AG09319 (cell line): ENCODE measurements at places on chromosomes 7 and 10.

- DNase-seq: no peak
These were observed 24.8 kb upstream of the NME8 start for GRCh38 chr7:37823557-37823956.

GRCh38 chr10:121128164-121128563 is 277.0 kb downstream of the WDR11 start:
- DNase-seq: no peak

- no peak for DNase-seq
These were observed 40.4 kb downstream of the TAC1 start for GRCh38 chr7:97772045-97772901.

GRCh38 chr7:70582927-70583895 is 548.7 kb upstream of the GALNT17 start:
- no peak for DNase-seq

DNA sequence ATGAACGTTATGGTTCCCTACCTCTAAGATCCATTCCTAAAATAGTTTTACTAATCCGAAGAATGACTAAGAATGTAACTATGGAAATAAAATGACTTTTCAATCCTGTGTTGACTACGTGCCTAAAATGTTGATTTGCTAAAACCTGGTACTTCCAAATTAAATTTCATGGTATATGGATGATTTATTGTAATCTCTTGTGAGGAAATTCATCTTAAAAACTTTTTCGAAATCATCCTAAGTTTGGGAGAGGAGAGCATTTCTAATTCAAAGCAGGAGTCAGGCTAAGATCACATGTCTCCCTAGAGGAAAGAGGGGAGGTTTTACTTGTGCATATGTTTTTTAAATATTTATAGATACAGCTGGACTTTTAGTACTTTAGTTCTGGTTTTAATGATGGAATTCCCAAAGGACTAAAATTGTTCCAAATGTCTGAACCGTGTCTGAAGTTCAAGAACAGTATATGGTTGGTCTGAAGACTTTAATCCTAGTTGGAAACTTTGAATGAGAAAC is 483.9 kb downstream of the AUTS2 start:
- no peak for DNase-seq

- peak; percentile 11 for DNase-seq
These were observed 54.3 kb downstream of the CLIP2 start for GRCh38 chr7:74343281-74344131.

DNA sequence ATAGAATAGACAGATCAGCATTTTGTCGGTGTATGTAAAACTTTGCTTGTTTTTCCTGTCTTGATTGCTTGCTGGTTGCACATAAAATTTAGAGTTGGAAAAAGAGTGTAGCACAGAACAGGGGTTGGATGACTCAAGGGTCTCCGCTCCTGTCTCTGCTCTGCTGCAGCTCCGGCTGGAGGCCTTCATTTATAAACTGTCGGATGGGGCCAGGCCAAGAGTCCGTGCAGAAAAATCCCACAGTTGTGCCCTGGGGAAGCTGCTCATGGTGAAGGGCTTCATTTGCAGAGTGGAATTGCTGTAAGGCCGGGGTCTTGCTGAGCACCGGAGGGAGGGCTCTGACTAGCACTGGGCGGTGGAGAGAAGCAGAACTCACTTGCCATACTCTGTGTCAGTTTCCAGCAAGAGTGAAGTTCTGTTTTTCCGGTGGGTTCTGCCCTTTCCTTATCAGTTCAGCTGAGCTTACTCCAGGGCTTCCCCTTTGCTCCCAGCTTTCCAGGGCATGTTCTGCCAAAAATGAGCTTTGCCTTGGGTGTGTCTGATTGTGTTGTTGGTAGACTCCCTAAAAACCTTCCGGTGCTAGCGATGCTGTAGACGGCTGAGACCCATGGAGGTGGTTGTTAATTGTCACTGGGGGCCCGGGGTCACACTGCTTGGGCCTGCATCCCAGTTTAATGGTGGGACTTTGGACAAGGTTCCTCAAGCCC is 67.2 kb downstream of the CAMK1D start:
- DNase-seq: no peak

GRCh38 chr7:125568799-125569198 is 639.2 kb upstream of the POT1 start:
- DNase-seq: no peak

DNA sequence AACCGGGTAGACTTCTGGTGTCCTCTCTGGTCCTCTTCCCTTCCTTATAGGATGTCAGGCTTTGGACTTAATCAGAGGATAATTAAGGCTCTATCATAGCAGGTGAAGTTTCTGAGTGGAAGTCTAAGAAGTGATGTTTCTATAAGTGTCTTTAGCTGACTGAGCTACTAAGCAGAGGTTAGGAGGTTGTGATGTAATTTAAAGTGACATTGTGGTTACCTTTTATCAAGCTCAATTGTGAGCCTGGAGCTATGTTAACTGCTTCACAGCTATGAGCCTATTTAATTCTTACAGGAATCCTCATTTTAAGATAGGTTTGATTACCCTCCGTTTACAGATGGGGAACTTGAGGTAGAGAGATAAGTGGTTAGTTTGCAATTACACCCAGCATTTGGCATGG is 365.1 kb downstream of the AUTS2 start:
- no peak for DNase-seq

- no peak for DNase-seq
These were observed 89.6 kb downstream of the FOXL3 start for GRCh38 chr7:379456-380138.

DNA sequence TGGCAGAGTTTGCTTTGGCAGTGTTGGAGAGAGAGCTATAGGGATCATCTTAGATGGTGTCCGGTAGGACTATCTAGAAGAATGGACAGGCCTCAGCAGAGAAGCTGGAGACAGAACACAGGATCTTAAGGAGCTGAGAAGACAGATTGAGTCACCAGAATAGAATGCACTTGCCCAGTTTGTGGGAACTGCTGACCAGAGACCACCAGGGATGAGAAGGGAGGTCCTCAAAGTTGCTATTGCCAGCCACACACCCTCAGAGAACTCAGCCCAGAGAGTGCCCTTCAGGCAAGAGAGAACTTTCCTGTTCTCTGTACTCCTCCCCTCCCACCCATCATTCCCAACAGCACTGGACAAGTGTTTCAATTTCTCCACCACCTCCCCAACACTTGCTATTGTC is 25.3 kb upstream of the GALNT11 start:
- DNase-seq: no peak

DNA sequence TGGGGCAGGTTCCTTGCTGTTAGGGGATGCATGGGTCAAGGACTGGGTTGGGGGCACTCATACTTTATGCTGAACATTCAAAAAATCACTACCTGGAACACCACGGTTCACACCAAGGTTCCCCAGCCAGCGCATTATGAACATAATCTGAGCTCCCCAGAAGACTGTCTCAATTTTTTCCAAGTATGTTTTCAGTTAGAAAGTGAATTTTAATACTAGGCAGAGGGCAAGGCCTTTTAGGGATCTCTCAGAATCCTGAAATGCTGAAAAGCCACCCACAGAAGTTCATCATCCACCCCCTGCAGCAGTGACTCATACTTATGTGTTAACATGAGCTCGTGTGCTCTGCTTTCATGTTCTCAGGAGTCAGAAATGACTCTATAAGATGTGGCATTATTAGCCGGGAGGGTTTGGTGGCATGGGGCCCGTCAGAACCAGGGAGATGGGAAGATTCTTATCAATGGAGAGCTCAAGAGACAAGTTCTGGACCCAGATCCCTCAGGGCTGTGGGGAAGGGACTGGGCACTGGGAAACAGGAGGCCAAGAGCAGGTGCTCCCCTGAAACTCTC is 185.2 kb upstream of the ITGB1 start:
- peak; percentile 49 for DNase-seq

GRCh38 chr10:84353052-84353803 is 24.8 kb downstream of the CCSER2 start:
- DNase-seq: no peak

DNA sequence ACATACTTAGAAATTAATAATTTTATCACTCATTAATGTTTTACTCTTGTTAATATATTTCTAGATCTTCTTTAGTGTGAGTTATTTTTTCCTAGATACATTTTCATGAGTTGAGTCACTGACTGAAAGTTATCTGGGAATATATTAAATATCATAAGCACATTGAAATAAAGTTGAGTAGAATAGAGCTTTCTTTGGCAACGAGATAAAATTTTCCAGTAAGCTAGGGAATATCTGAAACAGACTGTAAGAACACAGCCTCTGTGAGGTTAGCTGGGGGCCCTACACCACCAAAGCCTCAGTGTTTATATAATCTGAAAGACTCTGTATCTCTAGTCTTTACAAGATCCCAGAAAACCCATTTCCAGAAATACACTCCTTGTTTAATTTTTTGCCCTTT is 347.8 kb upstream of the PLXDC2 start:
- DNase-seq: no peak

GRCh38 chr7:143356414-143357050 is 6.0 kb downstream of the FAM131B start:
- no peak for DNase-seq

DNA sequence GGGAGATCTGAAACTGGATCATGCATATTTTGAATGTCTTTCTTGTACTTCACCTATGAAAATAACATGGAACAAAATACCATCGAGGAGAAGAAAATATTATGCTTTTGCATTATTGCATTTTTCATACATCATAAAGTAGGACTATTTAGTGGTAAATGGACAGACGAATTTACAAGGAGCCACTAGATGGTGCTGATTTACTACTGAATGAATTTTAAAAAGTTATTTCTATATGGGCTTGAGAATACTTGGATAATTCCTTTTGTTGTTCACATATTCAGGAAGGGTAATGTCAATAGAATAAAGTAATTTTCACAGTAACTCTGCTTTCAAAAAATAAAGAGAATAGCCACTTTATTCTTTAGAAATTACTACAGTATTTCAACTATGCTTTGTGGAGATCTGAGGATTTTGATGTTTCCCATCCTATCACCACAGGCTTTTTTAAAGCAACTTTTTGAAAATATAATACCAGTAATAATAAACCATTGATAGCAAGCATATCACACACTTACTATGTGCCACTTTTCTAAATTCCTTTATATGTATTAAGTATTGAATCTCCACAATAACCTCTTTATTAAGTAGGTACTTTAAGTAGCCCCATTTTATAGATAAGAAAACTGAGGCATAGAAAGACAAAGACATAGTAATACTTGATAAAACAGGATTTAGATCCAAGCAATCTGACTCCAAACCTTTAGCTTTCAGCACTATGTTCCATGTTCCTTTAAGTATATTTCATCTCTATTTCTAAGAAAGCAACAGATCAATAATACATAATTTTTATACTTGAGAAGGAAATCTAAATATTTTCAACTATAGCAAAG is 38.6 kb downstream of the NEBL start:
- DNase-seq: no peak

- no peak for DNase-seq
These were observed 219.5 kb downstream of the GLI3 start for GRCh38 chr7:42017349-42017986.

DNA sequence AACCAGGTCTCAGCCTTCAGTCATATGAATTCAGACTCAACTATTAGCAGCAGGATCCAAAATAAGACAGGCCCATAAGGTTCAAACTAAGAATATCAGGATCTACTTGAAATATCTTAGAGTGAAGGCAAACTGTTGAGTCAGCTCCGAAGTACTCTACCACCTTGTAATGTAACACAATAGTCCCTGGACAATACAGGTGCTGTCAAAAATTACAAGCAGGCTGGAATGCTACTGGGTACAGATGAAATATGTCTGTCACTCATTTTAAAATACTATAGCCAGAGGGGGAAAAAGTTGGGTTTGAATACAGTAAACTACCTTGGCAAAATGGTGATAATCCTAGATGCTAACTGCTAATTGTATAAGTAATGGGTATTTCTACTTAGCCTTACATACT is 6.8 kb downstream of the PAXIP1 start:
- DNase-seq: no peak

DNA sequence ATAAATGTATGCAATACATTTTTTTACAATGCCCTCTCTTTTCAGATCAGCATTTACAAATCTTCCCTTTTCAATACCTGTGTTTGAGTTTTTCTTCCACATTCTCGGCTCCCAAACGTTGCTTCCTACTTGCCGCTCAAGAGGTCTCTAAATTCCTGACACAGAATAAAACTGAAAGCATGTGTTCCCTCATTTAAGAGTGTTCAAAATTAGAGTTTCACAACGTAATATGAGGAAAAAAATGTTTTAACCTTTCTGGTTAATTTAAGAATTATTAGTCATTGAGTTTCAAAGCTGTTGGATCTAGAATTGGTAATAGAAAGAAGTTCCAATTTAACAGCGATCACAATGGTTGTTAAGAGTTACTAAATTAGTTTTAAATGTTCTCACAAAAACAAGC is 100.4 kb downstream of the ARID5B start:
- no peak for DNase-seq

DNA sequence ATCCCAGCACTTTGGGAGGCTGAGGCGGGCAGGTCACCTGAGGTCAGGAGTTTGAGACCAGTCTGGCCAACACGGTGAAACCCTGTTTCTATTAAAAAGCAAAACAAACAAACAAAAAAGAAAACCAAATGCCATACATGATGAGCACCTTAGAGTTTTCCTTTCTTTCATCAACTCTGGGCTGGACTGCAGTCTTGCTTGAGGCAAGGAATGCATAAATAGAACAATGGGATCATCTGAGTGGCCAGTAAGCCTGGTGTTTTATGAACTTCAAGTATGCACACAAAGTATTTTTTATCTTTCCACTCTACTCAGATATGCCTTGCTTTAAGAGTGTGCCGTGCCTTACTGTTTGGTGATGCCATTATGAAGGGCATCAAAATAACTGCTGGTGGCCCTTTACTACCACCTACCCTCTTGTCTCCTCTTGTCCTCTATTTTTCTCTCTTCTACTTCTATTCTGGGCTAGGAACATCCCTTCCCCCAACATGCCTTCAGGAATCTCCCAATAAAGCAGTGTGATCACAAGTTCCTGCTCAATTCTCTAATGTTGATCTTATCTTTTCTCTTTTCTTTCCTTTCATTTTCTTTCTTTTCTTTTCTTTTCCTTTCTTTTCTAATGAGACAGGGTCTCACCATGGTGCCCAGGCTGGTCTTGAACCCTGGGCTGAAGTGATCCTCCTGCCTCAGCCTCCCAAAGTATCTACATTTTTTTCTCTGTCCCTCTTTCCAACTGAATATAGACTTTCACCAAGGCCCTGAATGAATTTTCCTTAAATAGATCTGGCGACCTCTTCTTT is 10.2 kb downstream of the SCD start:
- no peak for DNase-seq

DNA sequence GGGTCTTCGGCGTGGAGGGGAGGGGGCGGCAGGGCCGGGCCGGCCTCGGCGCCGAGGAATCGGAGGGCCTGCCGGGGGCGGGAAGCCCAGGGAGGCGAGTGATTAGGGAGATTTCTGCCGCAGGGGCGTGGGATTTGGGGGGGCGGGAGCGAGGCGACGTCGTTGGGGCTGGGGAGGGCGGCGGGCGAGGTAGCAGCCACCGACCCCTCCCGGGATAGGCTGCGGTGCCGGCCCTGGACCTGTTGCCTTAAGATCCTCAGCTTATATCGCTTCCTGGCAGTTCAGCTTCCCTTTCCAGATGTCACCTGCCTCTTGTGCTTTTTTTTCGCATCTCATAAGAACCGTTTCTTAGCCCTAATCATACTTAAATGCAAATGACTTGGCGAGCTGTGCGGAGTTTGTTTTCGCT is 655 bp downstream of the LMTK2 start:
- no peak for DNase-seq

GRCh38 chr10:122513053-122513452 is 47.5 kb upstream of the DMBT1 start:
- DNase-seq: no peak

GRCh38 chr7:22845221-22845834 is 22.7 kb upstream of the TOMM7 start:
- no peak for DNase-seq
